IPS DF 19.7 (cell line): ENCODE measurements at places on chromosomes 1 and 21.

GRCh38 chr1:228180271-228180958 lies 14.8 kb downstream of the IBA57 start:
- no peak for DNase-seq

DNA sequence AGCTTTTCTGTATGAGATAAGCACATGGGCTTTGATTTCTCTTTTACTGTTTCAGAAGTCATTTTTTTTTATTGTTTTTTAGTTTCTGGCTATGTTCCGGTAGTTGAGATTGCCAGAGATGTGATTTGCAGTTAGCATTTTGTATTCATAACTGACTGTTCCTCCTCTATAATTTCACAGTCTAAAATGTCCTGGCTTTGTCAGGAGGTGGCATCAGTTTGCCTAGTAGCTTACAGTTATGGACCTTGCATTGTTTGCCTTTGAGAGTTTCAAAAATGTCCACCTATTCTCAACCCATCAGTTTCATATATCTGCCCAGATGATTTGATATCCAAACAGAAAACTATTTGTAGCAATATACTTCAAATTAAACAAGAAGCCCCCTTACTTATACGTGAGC lies 39.5 kb upstream of the ST6GALNAC3 start:
- DNase-seq: no peak

GRCh38 chr21:31343680-31344480 lies at the start of gene TIAM1:
TSS of gene TIAM1 (minus strand) at chr21:31344261. CDS start at chr21:31266972, 77,289 bp downstream.
- DNase-seq: no peak

- DNase-seq: no peak
These were observed 3.8 kb upstream of the NBPF1 start for GRCh38 chr1:16617114-16617631.

DNA sequence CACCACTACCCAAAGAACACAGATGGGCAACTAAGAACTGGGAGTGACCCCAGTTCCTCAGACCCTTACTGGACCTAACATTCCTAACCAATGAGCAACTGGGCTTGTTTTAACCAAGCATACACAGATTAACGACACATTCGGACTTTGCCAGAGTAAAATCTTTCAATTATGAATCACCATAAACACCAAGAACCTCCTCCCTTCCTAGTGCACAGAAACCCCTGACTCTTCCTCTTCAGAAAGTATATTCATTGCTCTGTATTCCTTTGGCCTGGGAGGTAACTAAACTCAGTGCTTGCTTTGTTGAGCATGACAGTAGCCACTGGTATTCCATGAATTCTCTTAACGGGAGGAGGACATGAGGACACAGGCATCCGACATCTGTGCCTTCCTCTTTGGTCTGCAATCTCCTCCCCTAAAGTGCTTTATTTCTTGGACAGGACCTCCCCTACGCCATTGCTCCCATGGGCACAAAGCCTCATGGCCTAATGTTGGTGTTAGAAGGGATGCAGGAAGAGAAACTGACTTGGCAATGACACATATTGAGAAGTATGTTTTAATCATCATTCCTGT lies 42.7 kb downstream of the SEC16B start:
- no peak for DNase-seq

DNA sequence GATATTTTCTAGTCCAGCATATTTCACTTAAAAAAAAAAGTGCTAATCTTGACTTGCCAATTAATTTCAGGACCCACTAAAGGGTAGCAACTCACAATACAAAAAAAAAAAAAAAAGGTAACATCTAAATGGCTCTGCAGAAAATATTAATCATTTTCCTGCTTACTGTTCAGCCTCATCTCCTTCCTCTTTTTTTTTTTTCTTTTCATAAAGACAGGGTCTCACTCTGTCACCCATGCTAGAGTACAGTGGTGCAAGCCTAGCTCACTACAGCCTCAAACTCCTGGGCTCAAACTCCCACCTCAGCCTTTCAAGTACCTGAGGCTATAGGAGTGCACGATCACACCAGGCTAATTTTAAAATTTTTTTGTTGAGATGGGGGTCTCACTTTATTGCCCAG lies 30.4 kb downstream of the TTC13 start:
- DNase-seq: no peak

- no peak for DNase-seq
These were observed 11.5 kb upstream of the CXADR start for GRCh38 chr21:17501107-17502006.

- DNase-seq: no peak
These were observed 22.4 kb downstream of the PLA2G2D start for GRCh38 chr1:20096840-20097447.

DNA sequence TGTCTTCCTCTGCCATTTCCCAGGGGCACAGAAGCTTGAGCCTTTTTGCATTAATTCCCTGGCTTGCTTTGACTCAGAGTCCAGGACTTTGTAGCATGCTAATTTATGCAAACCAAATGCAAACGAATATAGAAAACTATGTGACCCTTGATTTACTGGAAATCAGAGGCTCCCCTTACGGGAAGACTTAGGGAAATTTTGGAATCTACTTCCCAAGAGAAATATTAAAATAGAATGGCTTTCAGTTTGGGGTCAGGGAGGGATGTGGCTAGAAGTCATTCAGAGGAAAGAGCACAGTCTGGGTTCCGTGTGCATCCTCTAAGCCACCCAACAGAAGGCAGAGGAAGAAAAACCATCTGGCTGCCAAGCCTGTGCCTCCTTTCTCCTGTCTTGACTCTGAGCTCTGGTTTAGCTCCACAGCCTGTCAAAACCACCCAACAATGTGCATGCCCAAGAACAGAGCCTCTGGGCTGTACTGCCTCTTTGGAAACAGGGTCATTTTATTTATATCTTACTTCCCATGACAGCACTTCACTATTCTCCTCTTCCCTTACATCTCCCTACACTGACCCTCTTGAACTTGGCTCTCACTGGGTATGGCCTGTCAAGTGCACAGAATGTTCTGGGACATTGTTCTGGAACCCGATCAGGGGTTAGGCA lies 30.1 kb downstream of the ATF3 start:
- DNase-seq: no peak

DNA sequence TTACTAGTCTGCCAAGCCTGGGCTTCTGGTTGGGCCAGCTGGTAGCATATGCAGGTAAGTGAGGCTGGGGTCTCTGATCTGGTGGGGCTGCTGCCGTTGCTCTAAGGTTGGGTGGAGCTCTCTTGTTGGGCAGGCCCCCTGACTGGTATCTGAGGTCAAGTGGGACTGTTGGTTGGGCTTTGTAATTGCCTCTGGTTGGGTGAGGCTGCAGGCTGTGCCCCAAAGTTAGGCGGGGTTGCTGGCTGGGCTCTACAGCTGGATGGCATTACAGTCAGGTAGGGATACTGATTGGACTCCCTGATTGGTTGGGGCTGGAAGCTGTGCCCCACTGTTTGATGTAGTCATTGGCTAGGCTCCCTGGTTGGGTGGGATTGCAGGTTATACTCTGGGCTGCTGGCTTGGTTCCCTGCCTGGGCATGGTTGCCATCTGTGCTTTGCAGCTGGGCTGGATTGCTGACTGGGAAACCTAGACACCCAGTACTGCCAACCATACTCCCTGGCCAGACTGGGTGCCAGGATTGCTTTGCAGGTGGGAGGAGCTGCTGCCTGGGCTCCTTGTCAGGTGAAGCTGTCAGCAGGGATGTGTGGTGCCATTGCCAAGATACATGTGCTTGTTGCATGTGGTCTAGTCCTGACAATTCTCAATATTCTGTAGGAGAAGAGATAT lies 130.5 kb downstream of the RABGAP1L start:
- no peak for DNase-seq

- no peak for DNase-seq
These were observed 102.5 kb downstream of the KCNN3 start for GRCh38 chr1:154767315-154768240.

DNA sequence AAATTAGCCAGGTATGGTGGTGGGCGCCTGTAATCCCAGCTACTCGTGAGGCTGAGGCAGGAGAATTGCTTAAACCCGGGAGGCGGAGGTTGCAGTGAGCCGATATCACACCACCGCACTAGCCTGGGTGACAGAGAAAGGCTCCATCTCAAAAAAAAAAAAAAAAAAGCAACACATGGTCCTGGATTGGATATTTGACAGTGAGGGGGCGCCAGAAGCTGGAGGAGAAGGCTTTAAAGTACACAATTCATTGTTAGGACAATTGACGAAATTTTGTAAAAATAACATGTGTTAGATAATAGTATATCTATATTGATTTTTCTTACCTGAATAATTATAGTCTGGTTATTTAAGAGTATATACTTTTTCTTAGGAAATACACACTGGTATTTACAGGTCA lies 50.2 kb upstream of the USP25 start:
- DNase-seq: no peak

- no peak for DNase-seq
These were observed 409.9 kb upstream of the ESRRG start for GRCh38 chr1:217133092-217133491.
